ENCODE measurements at places on chromosomes 5 and 9. TPM values are rescaled to one million over a fixed set of nuclear protein-coding genes. Genes with fewer than 3 reads are reported as not detected.

PCDHA11 gene
- 5.0 TPM for total RNA-seq

DOK3 gene
- 1.1 TPM for total RNA-seq

GZMA gene
- not detected for total RNA-seq

RPL12 gene
- 2,463 TPM for total RNA-seq

NTRK2 gene
- total RNA-seq: 0.39 TPM

DNA sequence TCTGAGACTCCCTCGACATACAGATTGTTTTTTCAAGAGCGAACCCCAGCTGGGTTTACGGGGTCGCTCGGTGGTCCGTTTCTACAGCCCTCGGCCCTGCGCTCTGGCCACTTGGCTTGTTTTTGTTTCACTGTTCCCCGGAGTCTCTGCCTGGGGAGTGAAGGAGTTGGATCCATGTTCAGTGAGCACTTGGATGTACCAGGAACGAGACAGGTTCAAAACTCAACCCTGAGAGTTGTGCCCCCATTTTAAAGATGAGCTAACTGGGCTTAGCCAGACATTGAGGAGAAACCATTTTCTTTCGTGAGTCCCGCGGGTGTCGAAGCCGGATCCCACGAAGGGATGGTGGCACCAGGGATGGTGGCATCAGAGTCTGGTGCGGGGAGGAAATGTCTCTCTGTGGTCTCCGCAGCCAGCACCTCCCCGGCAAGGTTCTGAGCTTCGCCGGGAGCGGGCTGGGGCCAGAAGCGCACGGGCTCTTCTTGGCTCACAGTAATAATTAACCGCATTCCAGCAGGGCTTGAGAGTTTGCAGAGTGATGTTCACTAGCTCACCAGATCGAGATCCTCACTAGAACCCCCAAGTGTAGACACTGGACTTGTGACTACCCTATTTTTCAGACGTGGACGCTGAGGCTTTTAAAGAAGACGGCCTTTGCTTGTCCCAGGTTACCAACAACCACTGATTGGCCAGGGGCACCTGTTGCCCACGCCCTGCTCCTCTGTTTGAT, 1.0 kb downstream of the MSX2 start:
- no peak for DNase-seq

DNA sequence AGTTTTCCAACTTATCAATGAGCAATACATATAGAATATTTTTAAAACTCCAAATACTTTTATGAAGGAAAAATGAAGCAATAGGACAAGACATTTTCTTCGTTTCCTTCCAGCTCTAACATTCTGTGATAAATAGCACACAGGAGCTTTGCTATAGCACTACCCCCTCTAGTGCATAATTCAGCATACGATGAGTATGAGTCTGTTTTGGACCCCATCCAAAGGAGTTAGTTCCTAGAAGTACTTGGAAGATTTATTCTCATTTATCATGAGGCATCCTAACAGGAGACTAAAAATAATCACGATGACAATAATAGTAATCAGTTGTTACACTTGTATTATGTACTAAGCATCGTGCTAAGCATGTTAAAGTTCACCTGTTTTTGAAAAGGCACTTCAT, 1061.3 kb upstream of the DMAC1 start:
- peak; percentile 13 for DNase-seq

DNA sequence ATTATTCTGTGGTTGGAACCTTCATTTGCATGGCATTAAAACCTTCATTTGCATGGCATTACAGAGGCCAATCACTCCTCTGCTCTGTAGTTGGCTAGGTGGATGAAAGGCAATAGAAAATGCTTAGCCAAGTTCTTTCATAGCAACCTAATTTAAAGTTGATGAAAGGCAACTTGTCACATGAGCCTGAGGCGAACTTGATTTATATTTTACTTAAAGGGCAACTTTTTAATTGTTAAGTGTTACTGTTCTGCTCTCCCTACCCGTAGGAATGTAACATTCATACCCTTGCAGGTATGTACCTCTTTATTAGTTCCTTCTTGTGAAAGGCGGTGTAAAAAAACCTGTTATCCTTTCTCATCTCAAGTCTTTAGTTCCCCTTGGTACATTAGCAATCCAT, 7.9 kb upstream of the ERMP1 start:
- no peak for DNase-seq

DNA sequence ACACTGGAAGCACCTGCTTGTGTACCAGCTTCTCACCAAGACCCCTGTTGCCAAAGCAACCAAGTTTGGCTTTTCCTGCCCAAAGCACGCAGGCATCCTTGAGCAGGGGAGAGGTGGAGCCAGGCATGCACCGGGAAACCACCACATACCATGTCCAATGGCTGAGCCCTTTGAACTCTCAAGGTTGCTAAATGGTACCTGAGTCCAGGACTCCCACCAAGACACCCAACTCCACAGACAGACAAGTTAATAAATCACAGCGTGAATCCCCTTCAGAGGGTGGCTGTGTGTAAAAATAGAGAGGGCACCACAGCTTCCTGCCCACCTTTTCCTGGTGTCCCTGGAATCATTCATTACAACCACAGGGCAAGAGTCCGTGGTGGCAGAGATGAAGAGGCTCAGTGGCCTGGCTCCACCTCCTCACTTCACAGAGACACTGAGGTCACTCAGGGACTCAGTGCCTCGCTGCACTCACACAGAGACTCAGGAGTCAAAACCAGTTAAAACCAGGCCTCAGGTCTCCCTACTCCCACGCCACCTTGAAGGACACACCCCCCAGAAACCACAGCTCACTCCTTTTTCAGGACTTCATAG, 143.7 kb downstream of the C5orf15 start:
- DNase-seq: no peak

GRCh38 chr5:59767681-59768151, 125.8 kb downstream of the PDE4D start:
- no peak for DNase-seq

- DNase-seq: no peak
These were observed 31.2 kb upstream of the LRRC14B start for GRCh38 chr5:160173-160510.

Measured in H4 (cell line).